Nephron progenitor cell (in vitro differentiated cells): ENCODE measurements at places on chromosomes 16 and 17.

- no peak for DNase-seq
Measured at GRCh38 chr16:2147378-2147777, 1.0 kb upstream of the RAB26 start.

- DNase-seq: no peak
Measured at GRCh38 chr16:81495321-81496234, 51.0 kb downstream of the CMIP start.

DNA sequence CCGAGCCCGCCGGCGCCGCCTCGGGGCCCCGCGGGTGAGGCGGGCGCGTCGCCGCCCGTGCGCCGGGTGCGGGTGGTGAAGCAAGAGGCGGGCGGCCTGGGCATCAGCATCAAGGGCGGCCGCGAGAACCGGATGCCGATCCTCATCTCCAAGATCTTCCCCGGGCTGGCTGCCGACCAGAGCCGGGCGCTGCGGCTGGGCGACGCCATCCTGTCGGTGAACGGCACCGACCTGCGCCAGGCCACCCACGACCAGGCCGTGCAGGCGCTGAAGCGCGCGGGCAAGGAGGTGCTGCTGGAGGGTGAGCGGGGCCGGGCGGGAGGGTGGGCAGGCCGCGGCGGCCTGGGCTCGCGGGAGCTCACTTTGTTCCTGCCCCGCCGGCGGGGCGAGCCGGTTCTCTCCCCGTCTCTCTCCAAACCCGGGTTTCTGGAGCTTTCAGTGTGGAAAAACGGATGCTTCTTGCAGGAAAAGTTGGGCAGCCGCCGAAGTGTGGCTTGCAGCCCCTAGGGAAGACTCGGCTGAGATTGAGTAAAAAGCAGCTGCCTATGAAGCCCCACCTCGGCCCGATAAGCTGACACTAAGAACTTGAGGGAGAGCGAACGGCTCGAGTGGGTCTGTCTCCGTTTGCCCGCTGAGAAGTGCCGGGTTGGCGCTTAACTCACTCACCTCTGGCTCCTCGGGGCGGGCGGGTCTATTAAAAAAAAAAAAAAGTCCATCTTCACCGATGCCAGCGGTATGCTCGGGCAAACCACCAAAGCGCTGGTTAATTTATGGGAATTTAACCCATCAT, 677 bp downstream of the SNTB2 start:
- DNase-seq: peak; percentile 63

DNA sequence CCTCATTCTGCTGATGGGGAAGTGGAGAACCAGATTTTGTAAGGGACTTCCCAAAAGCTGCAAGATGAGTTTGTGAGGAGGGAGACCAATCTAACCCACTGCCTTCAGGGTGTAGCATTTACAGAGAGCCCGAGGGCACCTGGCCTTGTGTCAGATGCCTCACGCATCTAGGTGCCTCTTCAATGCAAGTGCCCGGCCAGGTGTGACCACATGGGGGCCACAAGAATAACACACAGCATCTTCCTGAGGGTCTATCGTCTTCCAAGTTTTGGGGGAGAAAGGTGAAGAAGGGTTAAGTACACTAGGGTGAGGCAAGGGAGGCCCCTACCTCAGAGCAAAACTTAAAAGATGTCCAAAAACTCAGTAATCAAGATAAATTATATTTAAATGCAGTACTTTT, 401.7 kb upstream of the CDH5 start:
- DNase-seq: no peak

DNA sequence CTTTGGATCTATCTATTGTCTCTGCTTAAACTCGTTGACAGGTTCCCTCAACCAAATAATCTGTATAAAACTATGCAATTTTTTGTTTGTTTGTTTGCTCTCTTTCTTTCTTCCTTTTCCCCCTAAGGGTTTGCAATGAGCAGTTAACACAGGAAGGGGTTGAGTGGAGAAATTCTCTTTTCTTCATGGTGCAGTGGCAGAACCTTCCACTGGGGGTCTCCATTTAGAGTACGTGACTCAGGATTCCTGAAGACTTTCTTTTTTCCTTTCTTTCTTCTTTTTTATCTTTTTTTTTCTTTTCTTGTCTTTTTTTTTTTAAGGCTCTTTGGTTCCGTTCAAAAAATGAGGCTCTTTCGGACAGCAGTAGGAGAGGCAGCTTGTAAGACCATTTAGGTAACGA, 19.5 kb upstream of the RBFOX1 start:
- peak; percentile 36 for DNase-seq

DNA sequence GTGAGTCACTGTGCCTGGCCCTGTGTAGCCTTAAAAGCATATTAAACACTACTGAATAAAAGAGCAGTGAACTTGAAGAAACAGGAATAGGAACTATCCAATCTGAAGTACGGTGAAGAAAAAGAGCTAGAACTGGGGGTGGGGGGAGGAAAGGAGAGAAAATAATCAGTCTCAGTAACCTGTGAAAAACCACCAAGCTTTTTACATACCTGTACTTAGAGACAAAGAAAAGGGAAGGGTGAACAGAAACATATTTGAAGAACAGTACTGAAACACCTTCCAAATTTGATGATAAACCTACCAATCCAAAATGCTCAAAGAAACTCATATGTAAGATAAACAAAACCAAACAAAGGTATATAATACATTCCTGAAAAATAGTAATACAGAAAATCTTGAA, 77.5 kb downstream of the USP32 start:
- DNase-seq: no peak

DNA sequence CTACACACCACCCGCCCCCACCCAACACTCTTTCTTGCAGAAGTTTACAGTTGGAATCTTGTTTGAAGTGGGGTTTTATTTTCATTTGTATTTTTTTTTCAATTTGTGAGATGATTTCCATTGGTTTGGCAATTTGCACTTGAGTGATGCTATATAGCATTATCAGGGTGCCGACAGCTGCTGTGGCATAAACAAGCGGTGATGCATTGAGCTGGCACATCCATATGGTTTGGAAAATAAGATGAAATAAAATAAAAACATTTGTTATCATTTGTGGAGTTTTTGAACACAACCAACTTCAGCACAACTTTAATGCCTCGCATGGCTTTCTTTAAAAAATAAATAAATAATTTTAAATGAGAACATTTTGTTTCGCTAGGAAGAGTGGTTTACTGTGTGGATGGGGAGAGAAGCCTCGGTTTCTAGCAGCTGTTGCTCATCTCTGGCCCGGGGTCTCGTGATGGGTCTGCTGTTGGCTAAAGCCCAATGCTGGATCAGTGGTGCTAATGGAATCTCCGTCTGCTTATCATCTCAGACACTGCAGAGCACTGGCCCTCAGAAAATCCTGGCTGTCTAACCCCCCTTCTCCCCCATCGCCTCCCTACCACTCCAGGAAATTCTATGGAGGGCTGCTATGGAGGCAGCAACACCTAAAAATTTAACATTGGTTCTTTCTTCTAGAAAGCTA, 192.3 kb upstream of the MAF start:
- no peak for DNase-seq

DNA sequence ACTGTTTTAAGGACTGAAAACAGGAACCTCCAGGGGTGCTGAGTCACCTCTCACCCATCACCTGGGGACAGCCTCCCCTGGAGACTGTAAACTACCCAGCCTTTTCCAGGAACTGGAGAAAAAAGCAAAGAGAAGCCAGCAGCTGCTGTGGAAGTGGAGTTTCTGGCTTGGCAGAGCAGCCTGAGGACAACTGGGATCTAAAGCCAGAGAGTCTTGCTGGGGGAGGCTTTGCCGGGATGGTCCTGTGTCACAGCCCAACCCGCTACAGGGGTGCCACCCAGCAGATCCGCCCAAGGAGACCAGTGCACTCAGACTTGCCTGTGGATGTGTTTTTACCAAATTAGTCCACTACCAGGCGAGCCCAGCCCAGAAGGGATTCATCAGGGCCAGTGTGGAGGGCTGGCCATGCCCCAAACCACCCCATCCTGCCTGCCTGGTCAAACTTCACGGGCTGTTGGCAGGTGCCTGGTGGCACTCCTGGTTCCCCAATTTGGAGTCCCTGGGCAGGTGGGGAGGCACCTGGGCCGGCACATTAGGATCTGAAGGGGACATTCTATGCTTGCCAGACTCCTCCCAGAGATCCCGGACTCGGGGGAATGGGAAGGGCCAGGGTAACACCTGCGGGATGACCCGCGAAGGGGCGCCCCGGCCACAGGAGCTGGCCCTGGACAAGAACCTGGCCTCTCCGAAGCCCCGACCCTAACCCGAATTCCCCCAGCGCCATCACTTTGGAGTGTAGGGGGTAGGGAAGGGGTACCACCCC, 771 bp downstream of the MSRB1 start:
- no peak for DNase-seq
